Vagina (tissue), 2 donors: ENCODE measurements at places on chromosomes 11 and 22.

- DNase-seq, result no peak
Measured at GRCh38 chr11:67285541-67286498, 3.3 kb upstream of the ANKRD13D start.

DNA sequence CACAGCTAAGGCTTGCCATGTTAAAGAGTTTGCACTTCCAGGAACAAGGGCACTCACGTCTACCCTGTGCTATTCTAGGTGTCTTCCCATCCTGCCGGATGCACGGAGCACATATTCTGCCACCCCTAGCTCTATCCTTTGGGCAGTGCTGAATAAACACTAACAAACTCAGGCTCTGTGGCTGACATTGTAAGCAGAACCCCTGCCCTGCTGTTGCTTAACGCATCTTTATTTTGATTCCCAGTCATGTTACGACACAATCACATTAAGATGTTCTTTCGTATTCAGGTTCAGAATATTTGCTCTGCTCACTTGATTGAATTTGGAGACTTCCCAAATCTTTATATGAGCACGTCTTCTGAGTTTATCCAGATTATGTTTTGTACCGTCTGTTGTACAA lies 3.7 kb upstream of the HDHD5 start:
- no peak for DNase-seq

DNA sequence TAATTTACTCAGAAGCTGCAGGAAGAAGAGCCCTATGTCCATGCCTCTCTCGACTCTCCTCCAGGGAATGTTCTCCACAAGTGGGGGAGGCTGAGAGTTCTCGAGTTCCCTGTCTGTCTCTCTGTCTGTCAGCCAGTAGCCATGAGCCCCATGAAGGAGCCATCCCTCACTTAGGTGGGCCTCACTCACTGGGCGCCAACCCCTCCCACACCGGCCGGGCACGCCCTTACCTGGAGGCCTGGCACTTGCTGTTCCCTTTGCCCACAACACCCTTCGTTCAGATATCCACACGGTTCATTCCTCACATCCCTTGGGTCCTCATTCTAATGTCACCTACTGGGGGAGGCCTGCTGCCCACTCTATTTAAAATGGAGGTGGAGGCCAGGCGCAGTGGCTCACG lies 14.2 kb upstream of the IL10RA start:
- no peak for DNase-seq

DNA sequence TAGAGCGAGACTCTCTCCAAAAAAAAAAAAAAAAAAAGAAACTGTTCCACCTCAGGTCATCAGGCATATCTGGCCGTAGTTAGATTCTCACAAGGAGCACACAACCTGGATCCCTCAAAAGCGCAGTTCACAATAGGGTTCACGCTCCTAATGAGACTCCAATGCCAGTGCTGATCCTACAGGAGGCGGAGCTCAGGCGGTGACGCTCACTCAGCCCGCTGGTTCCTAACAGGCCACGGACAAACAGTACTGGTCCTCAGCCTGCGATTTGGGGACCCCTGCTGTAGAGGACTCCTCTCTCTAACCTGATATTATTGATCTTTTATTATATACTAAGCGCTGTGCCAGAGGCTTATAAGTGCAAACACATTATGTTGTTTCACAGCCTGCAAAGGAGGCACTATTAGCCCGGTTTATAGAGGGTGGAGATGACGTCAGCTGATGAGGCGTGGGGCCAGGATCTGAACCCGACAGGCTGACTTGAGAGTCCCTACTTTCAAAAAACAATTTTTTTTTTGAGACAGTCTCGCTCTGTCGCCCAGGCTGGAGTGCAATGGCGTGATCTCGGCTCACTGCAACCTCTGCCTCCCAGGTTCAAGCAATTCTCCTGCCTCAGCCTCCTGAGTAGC lies 4.9 kb upstream of the MAFF start:
- no peak for DNase-seq

DNA sequence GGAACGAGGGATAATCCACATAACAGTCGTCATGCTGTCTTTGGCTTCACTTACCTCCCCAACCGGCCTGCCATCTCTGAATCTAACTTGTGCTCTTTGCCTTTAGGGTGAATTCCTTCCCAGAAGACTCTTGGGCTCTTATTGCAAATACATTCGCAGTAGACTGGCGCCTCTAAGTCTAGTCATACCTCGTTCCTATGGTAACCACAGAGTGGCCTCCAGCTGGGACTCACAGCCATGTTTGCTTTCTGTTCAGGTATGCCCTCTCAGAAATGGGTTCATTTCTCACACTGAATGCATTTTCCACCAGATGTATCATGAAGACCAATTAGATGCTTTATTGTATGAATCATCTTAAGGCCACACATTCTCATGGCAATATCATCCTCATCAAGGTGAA lies 112.7 kb downstream of the FAR1 start:
- no peak for DNase-seq

DNA sequence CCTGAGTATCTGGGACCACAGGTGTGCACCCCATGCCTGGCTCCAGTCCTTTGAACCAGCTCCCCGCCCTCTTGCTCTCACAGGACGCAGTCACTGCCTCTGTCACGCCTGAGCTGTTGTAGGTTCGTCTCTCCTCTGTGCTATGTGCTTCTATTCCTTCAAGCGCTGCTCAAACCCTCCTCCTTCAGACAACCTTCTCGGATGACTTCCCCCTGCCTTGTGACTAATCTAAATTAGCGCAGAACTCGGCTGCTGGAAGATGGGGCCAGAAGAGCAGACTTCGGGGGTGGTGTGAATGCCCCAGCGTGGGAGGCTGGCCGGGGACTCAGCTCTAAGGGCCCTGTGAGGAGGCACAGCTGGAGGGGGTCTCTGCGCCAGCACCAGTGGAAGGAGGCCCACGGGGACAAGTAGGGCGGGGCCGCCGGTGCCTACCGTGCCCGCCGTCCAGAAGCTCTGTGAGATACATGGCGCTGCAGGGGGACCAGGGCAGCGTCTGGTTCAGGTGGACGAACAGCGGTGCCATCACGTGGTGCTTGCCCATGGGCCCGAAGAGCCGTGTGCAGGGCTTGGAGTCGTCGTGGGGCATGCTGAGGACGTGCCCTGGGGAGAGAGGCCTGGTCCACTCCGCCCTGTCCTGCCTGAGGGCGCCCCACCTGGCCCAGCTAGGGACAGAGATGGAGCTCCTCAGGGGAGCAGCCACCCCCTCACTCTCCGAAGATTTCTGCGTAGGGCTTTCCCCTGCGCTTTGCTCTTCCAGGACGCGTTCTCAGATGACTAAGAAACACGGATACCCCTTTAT lies 12.5 kb downstream of the ADAMTS8 start:
- DNase-seq, result no peak

GRCh38 chr11:117428856-117429229 lies 101.2 kb downstream of the CEP164 start:
- no peak for DNase-seq

- no peak for DNase-seq
Measured at GRCh38 chr11:108402241-108402640, 65.1 kb downstream of the C11orf65 start.

- DNase-seq, result no peak
Measured at GRCh38 chr22:31085493-31085824, 4.3 kb downstream of the SMTN start.

DNA sequence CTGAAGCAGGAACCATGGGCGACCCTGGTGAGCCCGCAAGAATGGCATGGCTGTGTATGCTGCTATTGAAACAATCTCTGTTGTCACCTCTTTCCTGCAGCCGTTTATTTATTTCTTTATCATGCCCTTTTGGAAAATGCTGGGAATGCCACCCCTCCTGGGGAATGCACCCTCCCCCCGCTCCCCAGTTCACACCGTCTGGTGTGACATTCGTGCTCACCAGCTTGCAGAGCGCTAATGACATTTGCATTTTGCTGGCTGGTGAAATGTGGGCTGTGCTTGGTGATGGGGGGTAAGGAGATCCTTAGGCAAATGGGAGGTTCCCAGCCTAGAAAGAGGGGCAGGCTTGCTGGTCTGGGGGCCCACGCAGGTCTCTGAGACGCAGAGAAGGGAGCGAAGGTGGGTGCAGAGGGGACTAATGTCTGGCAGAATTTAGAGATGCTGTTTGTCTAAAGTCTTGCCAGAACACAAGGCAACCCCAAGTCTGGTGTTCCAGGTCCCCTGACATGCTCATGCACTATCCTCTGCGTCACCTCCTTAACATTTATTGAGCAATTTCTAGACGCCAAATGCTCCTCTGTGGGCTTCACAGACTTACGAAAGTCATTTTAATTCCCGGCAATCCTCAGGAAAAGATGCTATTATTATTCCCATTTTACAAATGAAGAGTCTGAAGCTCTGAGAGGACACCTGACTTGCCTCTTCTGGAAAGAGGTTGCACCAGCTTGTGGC lies 91.7 kb downstream of the TP53I11 start:
- no peak for DNase-seq

DNA sequence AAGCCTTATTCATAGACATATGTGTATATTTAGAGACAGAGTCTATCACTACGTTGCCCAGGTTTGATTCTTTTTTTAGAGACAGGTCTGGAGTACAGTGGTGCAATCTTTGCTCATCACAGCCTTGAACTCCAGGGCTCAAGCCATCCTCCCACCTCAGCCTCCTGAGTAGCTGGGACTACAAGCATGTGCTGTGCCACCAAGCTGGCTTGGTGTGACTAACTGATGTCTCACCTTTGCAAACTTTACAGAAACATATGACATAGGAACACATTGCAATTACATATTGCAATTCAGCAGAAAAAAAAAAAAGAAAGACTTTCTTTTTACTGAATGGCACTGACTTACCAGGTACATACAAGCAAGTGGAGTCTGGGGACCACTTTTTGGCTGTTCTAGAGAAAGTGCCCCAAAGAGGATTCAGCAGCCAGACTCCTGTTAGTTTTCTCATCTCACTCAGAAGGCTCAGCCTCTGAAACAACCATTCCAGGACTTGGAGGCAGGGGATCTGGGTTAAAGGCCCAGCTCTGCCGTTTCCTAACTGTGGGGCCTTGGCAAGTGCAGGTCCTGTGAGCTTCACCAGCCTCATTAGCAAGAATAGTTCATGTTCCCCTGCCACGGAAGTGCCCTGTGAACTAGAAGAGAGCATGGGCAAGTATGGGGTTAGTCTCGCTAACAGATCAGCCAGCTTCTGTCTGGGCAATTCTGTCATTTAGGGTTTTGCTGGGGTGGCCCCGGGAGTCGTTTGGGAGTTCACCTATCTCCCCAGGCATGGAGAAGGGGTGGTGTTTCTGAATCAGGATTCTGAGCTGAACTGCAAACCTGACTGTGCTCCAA lies 11.3 kb upstream of the NFAM1 start:
- no peak for DNase-seq

- DNase-seq, result no peak
Measured at GRCh38 chr11:103581760-103582159, 454.7 kb upstream of the DDI1 start.

- DNase-seq, result no peak
Measured at GRCh38 chr11:45031912-45032519, 81.3 kb upstream of the TP53I11 start.

GRCh38 chr22:40128989-40129388 lies 48.7 kb upstream of the TNRC6B start:
- DNase-seq, result no peak

- no peak for DNase-seq
Measured at GRCh38 chr22:47228767-47229166, 466.3 kb downstream of the TBC1D22A start.

- DNase-seq, result no peak
Measured at GRCh38 chr11:70578371-70578770, 180.0 kb downstream of the CTTN start.

DNA sequence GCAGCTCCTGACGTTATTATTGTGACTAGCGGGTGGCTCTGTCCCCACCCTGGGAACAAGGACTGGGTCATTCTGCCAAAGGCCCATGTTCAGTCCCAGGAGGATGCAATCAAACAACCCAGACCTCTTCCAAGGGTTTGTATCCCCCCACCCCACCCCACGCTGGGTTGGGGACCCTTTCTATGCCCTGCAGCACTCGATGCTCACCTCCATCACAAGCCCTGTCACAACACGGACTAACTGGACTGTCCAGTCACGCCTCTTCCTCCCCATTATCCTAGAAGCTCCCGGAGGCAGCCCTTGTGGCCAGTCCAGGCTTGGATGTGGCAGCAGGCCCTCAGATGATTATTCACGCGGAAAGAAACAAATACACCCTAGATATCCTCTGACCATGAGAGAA lies 3.7 kb downstream of the SHANK2 start:
- no peak for DNase-seq

DNA sequence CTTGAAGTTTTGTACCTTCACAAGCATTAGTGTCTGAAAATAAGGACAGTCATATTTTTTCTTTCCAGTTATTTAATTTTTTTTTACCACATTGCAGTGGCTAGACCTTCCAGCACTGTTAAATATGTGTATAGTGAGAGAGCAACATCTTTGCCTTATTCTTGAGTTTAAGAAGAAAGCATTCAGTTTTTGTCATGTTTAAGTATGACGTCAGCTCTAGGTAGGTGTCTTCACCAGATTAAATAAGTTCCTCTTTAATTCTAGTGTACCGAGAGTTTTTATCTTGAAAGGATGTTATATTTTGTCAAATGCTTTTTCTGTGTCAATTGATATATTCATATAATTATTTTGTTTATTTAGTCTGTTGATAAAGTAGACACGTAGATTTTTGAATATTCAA lies 258.8 kb downstream of the FAM181B start:
- no peak for DNase-seq

DNA sequence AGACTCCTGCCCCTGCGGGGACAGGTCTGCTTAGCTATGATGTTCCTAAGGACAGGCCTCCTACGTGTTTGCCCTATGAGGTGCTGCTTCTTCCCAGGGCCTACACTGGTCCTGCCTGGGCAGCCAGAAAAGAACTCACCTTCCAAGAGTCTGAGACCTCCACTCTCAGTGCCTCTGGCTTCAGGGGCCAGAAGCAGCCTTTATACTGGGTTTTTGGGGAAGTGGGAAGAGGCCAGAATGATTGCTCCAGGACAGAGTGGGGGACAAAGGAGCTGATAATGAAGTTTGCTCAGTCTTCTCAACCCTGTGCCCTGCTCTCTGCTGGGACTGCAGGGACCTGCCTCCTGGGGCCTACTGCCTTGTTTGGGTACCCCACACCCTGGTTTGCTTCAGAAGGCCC lies at the start of gene PRG3:
Gene PRG3, minus strand, starts transcription at position 176 of the 400 bp plus-strand sequence. CDS start 442 bp downstream, outside the sequence.
- no peak for DNase-seq

DNA sequence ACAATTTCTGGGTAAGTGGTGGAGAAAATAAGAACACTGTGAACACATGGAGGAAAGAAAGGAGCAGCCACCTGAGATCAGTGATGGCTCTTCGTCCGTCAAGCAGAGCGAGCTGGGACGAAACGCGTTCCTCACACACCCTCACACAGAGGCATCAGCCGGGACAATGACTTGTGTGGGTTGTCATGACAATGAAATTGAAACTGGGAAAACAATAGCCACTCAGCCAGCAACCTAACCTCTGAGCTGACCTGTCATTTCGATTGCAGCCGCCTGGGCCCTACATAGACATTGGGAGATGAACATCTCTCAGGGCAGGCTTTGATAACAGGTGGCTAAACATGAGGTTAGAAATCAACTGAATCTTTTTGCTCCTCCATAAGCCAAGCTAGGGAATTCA lies 51.3 kb downstream of the TRIM29 start:
- DNase-seq, result no peak

GRCh38 chr22:19713245-19713644 lies 1.1 kb upstream of the SEPTIN5 start:
- no peak for DNase-seq

DNA sequence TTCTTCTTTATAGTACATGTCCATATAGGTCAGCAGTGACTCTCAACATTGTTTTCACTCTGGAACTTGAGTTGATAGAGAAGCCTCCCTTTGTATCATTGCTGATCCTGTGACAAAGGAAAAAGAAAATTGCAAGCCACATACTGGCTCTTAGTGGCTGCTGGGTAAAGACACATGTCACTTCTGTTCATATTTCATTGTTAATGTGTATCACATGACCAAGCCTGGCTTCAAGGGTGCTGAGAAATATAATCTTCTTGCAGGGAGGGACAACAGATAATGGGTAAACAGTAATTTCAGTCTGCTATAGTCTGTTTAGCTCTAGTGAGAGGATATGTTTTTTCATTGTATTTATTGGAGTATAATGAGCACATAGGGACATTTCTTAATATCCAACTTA lies 173.3 kb downstream of the PGR start:
- no peak for DNase-seq
